ENCODE measurements at places on chromosomes 4 and X.

- DNase-seq: no peak
Observed at GRCh38 chr4:163553146-163553545, 58.7 kb downstream of the TMA16 start.

- DNase-seq: no peak
Observed at GRCh38 chrX:115093191-115093590, 75.8 kb upstream of the IL13RA2 start.

GRCh38 chr4:140243278-140243753 is 89.3 kb upstream of the MAML3 start:
- DNase-seq: no peak

DNA sequence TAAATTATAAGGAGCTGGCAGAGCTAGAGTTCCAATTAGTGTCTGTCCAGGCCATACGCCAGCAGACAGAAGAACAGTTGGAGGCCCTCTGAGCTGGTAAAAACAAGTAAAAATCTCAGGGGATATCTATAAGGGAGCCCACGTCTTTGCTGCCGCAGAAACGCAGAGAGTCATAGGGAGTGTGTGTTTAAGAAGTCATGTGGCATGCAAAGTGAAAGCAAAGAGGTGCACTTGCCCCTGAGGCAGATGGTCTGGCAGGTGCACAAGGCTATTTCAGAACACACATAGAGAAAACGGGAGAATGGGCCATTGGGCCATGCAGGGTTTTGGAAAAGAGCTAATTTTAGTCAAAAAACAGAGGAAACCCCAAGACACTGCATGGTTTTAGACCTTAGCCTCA is 92.7 kb downstream of the NAP1L3 start:
- DNase-seq: no peak

GRCh38 chr4:128456171-128456570 is 168.6 kb upstream of the PGRMC2 start:
- no peak for DNase-seq

DNA sequence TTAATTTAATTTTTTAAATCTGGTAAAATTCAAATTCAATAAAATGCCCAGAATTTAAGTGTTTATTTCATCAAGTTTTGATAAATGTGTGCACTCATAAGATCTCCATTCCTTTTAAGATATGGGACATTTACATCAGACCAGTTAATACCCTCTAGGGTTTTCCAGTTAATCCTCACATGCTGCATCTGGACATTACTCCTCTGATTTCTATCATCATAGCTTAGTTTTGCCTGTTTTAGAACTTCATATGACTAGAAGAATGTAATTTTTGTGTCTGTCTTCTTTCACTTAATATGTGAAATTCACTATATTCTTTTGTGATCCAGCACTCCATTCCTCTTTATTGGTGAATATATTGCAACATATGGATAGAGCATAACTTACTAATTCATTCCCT is 727.7 kb upstream of the FAM241A start:
- DNase-seq: no peak

DNA sequence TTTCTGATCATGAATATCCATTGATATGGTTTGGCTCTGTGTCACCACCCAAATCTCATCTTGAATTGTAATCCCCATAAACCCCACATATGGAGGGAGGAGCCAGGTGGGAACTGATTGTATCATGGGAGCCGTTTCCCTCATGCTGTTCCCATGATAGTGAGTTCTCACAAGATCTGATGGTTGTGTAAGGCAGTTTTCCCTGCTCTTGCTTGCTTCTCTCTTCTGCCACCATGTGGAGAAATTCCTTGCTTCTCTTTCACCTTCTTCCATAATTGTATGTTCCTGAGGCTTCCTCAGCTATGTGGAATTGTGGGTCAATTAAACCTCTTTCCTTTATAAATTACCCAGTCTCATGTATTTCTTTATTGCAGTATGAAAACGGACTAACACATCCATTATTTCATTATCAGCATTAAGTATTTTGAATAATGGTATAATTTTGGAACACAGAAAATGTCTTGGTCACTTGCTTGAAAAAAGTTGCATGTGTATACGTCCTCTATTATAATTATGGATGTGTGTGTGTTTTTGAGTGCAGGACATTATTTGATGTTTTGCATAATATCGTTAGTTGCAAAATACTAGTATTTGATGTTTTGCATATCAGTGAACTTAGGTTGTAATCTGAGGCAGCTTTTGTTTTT is 334.6 kb downstream of the PCDH10 start:
- no peak for DNase-seq

GRCh38 chr4:64883087-64883807 is 474.0 kb upstream of the TECRL start:
- DNase-seq: no peak

DNA sequence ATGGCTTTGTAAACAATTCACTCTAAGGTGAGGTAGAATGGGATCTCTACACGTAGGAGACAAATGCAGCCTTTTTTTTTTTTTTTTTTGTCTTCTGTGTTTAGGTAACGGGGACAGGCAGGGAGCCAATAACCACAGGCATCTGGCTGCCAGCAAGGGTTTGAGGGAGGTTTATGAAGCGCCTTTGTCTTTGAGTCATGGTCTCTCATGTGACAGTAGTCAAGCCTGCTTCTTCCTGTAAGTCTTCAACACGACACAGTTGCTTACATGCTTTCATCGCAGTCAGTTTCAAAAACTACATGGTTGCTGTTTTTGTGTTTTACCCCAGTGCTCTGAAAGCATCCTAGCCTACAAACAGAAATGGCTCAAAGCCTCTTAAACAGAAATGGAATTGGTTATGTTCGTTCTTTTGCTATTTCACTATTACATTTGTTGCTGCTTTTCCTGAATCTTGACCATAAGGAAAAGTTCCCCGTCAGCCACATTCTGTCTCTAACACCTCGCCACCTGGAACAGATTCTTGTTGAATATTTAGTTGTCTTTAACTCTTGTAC is 127.8 kb upstream of the METTL14 start:
- no peak for DNase-seq

DNA sequence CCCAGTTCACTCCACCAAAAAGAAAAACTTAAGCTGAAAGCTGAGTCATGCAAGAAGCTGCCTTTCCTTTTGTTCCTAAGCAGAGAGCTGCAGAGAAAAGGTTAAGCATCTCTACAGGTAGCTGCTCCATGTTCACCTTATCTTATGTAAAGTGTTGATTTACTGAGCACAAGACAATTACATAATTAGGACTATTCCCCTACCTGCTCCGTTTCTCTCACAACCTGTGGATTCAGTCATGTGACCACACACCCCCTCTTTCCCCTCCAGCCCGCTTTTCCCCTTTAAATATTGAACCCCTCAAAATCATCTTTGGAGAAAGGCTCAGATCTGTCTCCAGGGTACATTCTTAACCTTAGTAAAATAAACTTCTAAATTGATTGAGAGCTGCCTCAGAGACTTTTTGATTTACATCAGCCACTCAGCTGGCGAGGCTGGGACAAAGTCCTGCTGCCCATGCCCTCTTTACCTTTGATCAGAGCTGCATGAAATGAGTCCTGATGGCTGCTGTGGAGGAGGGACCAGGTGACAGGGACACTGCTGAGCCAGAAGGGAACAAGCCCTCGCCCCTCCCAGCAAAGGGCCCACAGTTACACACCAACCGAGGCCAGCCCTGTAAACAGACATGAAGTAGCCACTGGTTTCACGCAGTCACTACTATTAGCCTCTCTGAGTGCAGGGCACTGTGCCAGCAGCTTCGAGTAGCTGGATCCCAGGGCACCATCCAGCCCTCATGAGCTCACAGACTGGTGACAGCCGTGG is 53.9 kb upstream of the C4orf50 start:
- no peak for DNase-seq

GRCh38 chr4:182294451-182294850 is 51.2 kb downstream of the TENM3 start:
- no peak for DNase-seq

DNA sequence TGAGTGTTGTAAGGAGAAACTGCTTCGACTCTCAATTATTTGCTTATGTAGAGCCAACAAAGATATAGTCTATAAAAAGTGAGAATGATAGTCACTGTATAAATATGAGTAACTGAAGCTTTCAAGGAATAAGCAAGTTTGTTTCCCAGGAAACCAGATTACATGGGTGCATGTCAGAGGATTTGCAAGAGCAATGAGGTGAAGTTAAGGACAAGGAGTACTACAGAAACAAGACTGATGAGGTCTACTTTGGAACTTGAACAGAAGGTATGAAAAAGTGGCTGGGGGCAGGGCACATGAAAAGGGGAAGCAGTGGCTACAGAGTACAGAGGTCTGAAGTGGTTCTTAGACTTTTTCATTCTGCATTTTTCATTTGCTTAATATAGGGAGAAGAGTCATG is 321.0 kb upstream of the CXXC4 start:
- no peak for DNase-seq

DNA sequence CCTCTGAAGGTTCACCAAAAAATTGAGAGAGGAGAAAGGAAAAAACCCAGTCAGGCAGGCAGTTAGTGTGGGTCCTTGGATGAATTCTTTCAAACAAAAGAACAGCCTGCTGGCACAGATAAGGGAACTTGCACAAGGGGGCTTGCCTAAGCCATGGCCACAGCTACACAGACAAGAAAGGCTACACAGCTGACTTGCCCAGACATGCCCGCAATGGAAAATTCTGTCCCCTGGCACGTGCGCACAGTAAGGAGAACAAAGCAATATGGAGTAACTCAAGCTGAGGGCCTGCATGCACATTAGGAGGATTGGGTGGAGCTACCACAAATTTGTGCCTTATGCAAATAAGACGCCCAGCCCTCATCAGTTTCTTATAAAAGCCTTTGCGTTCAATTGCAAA is 512.5 kb upstream of the HTR2C start:
- no peak for DNase-seq

DNA sequence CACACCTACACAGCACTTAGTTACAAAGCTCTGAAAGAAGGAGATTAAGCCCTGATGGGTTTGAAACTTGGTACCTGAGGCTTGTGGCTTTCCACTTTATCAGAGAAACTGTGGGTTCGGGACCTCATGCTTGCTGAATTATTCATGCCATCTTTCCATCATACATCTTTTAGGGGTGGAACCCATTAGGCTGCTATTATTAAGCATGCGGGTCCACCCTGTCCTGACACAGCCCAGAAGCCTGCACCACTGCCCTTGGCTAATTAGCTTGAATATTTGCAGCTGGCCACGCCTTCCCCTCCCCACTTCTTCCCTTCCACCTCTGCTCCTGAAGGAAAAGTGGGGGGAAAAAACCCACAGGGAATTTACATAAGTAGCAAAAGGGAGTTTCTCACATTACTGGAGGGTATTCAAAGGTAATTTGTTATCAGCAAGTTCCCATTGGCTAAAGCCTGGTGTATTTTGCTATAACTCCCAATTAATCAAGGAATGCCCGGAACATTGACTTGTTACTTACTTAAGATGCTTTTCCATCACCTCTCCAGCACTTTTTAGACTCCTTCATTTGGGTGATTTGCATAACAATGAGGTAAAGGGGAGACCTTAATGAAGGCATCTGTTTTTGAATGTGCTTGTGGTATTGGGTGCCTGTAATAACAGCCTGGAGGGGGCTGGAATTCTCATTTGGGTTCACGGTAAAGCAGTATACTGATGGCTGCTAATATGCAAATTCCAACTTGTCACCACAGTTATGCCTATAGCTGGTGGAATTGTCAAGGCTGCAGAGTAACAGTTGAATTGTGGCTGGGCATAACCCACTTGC is 231.7 kb upstream of the GATB start:
- no peak for DNase-seq

- no peak for DNase-seq
Observed at GRCh38 chr4:165505958-165506837, 127.4 kb downstream of the CPE start.

GRCh38 chr4:35125995-35126712 is 1118.2 kb downstream of the ARAP2 start:
- no peak for DNase-seq

- no peak for DNase-seq
Observed at GRCh38 chr4:3413675-3414420, 27.9 kb upstream of the HGFAC start.

DNA sequence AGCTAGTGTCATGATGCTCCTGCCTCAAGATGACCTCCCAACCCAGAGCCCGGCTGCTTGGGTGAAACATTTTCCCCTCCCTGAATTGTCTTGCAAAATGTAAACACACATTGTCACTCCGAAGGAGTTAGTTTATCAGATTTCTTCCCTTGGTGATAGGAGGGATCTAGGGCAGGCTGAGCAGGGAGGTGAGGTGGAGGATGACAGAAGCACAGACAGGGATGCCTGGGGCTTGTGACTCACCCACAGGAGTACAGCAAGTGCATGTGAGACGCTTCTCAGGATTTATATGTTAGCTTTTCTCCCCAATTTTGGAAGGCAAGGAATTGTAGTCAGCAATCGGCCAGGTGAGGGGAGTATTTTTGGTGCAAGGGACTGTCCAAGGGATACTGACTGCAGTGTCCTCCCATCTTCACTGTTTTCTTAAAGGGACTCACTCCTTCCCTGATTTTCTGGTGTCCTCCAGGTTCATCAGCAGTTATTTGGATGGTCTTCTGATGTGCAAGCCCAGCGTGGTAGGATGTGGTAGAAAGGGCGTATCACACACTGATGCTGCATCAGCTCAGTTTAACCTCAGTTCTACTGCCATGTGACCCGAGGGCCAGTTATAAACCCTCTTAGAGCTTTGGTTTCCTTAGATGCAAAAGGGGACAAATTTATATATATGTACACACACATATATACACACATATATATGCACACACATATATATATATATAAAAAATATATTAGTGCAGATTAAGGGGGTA is 46.2 kb upstream of the IGFBP7 start:
- DNase-seq: no peak

DNA sequence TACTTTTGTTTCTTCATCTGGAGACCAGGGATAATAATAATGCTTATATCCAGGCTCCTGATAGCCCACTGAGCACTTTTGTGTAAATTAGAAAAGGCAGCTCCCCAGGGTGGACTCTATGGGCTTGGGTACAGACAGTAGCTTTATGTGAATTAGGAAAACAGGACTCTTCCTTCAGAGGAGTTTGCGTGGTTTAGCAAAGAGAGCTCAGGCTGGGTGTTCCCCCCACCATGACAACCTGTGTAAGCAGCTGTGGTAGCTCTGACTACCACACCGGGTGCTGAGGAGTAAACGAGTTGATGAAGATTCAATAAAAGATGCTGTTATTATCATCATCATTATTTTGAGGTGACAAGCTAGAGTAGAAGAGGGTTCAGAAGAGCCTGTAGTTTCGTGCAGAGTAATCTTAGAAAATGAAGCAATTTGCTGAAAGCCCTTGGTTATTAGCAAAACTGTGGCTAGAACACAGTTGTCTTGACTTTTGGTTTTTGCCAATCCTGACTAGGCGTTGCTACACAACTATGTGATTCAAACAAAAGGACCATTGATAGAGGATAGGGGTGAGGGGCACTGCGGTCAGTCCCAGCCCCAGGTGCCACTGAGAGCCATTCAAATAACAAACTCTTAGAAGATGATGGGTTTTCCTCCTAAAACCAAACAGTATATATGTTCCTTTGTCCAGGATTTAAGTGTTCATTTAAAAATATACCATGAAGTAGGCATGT is 60.6 kb upstream of the LIMCH1 start:
- no peak for DNase-seq

- no peak for DNase-seq
Observed at GRCh38 chr4:8092282-8092681, 66.3 kb downstream of the ABLIM2 start.

- no peak for DNase-seq
Observed at GRCh38 chr4:149353241-149353640, 462.4 kb downstream of the IQCM start.

GRCh38 chr4:15793506-15794363 is 15.6 kb downstream of the CD38 start:
- no peak for DNase-seq

GRCh38 chr4:69689599-69689998 is 36.6 kb upstream of the UGT2A1 start:
- DNase-seq: no peak

GRCh38 chrX:15619053-15619755 is 18.4 kb upstream of the ACE2 start:
- DNase-seq: no peak
